B cell (primary cell): ENCODE measurements at places on chromosomes 5 and 9. TPM values are rescaled to one million over a fixed set of nuclear protein-coding genes. Genes with fewer than 3 reads are reported as not detected.

DNA sequence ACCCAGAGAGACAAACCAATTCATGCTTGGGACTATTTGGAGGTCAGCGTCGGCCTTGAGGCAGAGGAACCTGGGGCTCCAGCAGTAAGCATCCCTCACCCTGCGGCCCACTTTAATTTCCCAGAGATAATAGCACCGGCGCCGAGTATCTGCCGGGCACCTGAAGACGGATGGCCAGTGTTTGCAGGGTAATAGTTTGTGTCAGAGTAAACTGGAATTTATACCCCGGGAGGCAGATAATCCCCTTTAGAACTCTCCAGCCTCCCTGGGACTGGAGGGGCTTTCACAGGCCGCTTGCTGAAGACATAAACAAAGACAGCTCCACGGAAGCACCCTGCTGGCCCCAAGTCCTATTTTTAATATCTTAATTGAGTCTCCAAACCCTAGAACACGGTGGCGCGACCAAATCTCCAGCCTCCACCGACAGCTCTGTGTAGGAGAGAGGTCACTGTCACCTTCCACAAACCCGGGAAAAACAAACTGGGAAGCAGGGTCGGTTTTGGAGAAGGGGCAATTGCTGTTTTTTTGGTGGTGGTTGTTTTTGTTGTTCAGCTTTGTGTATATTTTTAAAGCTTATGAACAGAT, 17.4 kb upstream of the FCN1 start:
- DNase-seq: no peak

- DNase-seq: no peak
Measured at GRCh38 chr5:64018966-64019365, 56.7 kb upstream of the HTR1A start.

Gene PCDHAC1
- total RNA-seq: not detected in 2 replicates

- no peak for DNase-seq
Measured at GRCh38 chr9:83236029-83236696, 173.2 kb upstream of the RASEF start.

Gene ZFP37
- 3.6 and 4.0 TPM in 2 replicates for total RNA-seq

DNA sequence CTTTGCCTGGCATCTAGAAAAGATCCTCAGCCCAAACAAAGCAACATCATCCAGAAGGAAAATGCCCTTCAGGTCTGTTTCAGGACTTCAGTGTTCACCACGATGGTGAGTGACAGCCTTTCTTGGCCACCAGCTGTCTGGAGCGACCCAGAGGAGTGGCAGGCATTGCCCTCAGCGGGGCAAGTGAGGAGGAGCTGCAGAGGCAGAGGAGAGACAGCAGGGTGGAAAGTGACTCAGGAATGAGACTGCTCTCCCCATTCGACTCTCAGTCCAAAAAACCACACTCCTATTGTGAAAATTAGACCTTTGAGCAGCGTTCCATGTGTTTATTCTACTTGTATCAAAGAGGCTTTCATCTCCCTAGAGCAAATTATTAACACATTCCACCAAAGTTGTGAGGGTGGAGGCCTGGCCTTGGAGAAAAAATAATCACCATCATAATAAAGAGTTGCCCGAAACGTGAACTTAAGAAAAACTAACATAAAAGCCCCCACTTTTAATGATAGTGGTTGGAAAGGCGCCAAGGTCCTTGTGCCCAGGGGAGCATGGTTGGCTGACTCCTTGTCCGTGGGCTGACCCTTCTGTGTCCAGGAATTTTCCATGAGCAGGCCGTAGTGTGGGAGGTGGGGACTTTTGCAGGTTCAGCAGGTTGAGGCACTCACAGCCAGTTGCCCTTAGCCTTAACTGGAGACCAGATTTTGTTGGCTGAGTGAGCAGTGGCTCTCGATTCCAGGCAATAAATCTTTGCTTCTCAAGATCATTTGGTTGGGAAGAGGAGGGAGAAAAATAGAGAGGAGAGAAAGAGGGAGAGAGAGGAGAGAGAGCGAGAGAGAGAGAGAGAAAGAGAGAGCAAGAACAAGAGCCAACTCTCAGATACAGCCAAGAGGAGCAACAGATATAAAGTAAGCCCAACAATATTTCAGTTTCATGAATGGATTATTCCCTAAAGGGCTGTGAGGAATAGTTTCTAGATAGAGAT, 125.9 kb upstream of the ANKRD55 start:
- no peak for DNase-seq
